Activated naive CD8-positive, alpha-beta T cell treated with anti-CD3 and anti-CD28 coated beads, Interleukin-2, amount 50 U/mL, for 24 hours (primary cell): ENCODE measurements at places on chromosomes 2 and 18.

DNA sequence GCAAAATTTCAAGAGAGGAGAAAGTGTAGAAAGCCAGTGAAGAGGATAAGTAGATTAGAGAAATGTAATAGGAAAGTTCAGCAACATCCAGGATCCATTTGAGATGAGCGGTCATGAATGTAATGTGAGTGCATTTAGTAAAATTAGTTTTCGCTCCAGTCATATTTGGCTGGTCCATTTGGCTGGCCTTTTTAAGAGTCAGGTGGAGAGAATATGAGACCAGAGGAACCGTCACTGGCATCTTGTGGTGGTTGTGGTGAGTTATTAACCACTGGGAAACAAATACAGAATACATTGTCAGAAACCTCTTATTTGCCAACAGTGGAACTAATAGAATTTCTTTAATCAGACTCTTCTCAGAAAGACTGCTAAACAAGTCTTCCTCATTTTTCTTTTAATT lies 1064.3 kb upstream of the CDH2 start:
- DNase-seq: no peak

DNA sequence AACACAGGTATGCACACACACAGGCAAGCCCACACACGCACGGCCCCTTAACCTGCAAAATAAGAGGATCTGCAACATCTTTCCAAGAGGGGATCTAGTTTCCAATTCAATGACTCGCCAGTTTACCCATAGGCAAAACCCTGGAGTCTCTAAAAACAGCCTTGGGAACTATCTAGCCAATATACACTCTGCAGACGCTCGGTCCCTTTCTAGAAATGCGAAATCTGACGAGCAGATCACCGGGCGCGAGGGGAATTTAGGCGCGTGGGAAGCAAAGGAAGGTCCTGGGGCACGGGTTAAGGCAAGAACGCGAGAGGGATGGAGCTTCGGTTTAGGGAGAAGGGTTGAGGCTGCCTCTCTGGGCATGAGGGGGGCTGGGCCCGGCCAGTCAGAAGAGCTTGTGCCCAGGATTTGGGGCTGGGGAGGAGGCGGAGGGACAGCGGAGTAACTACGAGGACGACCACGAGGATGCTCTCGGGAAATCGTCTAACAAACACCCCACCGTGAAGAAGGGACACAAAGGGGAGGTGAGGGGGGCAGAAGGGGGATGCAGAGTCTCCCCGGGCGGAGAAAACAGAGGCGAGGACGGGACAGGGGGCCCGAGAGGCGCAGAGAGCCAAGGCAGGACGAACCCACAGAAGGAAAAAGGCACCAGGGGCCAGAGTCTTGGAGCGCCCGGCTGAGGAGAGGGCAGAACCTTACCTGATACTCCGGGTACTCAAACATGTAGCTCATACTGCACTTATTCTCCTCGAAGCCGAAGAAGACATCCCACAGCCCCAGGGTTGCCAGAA lies 542 bp downstream of the PGAP1 start:
- DNase-seq: peak; percentile 47

- no peak for DNase-seq
Measured at GRCh38 chr2:200733713-200734198, 78.0 kb upstream of the BZW1 start.

DNA sequence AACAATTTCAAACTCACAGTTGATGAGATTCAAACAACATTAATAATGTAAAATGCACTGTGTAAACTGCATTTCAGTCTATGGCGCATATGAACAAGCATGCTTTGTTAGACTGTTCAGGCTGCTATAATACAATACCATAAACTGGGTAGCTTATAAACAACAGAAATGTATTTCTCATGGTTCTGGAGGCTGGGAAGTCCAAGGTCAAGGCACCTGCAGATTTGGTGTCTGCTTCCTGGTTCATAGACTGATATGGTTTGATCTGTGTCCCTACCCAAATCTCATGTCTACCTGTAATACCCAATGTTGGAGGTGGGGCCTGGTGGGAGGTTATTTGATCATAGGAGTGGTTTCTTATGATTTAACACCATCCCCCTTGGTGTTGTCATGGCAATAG lies 148.1 kb upstream of the SERPINE2 start:
- no peak for DNase-seq

- no peak for DNase-seq
Measured at GRCh38 chr2:41483226-41483625, 564.6 kb upstream of the PKDCC start.
